ENCODE measurements at places on chromosomes 11 and 22.

DNA sequence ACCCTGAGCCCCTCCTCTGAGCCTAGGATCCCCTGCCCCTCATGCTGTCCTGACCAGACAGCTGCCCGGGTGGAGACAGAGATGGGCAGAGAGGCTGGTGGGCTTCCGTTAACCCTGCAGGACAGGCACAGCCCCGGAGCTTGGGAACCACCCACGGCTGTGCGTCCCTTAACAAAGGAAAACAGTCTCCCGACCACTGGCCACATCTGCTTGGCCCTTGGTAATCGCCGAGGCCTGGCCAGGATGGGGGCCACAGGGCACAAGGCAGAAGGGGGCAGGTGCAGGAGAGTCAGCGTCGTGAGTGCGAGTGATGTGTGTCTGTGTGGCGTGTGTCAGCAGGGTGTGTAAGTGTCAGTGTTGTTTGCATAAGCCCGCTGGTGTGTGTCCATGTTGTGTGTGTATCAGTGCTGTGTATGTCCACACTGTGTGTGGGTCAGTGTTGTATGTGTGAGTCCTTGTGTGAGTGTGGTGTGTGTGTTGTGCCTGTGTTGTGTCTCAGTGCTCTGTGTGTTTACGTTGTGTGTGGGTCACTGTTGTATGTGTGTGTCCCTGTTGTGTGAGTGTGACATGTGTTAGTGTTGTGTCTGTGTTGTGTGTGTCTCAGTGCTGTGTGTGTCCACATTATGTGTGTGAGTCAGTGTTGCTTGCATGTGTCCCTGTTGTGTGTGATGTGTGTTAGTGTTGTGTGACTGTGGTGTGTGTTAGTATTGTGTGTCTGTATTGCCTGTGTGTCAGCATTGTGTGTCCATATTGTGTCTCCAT lies 369.5 kb downstream of the BRD1 start:
- DNase-seq, result no peak

DNA sequence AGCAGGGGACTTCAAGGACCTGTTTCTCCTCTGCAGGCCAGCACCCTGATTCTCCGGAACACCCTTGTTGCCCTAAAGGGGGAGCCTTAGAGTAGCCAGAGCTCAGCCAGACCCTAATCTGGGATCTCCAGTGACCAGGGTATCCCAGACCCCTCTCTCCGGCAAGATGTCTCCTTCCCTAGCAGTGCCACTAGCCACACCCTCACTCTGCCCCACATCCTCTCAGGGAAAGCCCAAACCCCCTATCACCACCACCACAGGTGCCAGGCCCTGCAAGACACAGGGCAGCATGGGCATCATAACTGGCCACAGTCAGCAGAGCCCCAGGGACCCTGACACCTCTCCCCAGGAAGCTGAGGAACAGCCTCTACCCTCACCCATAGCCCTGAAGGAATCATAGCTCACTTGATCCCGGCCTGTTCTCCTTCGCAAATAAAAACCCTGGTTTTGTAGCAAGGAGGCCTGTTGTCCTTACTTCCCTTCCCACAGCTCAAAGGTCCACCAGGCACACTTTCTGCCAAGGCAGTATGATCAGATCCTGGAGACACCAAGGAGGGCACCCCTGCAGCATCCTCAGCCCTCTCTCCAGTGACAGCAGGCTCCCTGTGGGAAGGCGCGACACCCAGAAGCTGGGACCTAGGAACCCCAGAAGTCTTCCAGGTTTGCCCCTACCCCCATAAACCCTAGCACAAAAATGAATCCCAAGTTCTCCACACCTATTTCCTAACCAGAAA lies 4.6 kb downstream of the CFL1 start:
- no peak for DNase-seq

DNA sequence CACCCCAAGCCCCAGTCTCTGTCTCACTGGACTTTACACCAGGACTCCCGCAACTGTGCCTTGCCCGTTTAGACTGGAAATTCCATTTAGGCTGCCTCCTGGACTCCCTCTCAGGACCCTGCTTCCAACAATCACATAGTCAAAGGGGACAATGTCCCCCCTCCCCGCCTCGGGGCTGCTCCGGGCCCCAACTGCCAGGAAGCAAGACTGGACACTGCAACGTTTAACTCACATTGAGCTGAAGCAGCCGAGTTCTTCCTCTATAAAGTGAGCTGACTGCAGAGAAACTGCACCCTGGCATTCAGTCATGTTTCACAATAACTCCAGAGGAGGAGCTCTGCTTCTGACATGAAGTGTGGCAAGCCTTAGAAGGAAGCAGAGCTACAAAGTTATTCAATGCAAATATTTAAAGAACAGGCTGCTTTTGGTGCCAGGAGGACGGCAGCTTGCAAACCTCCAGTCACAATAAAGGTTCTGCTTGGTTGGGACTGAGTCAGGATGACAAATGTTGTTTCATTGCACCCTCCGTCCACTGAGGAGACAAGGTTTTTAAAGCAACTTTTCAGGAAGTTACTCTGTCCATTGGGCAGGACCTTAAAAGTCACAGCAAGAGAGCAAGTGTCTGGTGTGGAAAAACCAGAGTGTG lies 19.9 kb downstream of the PACSIN2 start:
- DNase-seq, result peak; percentile 82

- DNase-seq, result no peak
Measured at GRCh38 chr11:62602141-62603071, 741 bp upstream of the MTA2 start.

DNA sequence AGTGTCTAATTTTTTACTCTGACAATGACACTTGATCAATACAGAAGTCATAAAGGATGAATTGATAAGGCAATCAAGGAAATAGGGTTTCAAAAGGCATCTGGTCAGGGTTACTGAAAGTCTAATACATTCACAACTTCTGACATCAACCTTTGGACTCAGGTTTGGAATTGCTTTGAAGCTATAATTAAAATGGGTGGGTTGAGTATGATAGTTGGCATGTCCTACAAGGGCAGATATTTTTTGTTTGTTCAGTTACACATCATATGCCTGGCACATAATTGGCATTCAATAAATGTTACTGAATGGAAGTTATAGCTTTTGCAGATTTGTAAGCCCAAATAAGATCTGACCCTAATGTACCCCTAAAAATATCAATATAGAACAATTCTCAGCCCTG lies 7.3 kb upstream of the FUT4 start:
- DNase-seq, result no peak

DNA sequence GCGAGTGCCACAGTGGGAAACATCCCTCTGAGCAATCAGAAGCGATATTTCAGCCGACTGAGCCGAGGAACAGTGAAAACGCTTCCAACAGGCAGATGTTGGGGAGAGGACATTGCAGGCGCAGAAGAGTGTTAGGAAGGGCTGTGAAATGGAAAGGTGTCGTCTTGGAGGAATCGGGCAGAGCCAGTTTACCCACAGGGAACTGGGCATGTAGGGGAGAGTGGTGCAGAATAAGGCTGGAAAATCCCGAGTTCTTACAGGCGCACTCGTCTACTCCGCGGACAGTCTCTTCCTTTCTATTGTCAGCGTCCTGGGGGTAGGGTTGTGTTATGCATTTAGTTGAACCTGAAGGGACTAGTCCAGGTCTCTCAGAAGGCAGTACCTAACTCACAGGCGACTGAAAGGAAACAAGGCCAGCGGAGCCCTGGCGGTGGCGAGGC lies 1.1 kb upstream of the APLP2 start:
- DNase-seq, result no peak

DNA sequence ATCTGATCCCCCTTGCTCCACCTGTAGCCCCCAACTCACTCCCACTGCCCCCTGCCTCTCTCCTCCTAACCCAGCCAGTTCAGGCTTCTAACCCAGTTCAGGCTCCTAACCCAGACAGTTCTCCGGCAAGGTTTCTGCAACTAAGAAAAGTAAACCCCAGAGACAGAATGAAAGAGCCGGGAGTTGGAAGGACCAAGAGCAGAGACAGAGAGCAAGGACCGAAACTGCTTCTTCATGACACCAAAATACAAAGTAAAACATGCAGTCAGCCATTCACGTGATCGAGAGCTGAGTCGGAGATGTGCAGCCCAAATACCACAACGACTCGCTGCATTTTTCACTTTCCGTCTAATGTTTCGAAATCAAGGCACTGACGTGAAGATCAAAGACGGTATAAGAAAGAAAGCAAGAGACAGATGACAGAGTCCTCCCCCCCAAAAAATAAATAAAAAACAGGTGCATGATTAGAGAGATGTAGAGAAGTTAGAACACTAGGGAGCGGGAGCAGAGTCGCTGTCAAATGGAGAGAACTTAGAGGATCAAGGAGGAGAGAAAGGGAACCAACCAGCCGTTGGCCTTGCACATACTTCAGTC lies 884 bp downstream of the IL10RA start:
- DNase-seq, result no peak

GRCh38 chr22:44531487-44531886 lies 33.5 kb upstream of the RTL6 start:
- DNase-seq, result no peak

DNA sequence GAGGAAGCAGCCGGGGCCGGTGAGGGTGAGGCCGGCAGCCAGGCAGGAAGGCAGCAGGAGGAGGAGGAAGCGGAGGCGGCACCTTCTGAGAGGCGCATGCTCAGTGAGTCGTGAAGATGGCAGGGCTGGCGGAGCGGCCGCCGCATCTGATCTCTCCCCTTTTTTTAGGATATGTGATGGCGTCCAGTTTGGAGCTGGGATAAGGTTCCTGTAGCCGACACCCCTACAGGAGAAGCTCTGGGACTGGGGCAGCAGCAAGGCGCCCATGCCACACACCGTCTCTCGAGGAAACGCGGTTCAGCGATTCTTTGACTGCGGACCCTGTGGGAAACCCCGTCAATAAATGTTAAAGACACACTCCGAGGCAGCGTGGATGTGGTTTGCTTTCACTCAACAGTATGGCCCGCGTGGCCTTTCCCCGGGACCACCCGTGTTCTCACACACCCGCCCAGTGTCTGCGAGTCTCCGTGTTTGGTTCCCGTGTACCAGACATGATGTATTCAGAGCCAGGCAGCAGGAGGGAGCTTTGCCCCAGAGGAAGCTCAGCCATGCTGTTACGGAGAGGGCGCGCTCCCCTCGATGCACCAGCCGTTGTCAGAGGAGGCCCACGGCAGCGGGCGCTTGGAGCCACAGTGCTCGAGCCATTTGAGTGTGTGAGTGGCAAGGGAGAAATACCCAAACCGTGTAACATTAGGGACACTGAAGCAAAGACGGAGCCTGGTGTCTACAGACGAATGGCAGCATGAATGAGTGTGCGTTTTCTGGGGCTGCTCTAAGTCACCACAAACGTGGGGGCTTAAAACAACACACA lies 27.7 kb upstream of the PARVB start:
- no peak for DNase-seq

All from AG04450 (cell line).